CD4-positive, alpha-beta T cell treated with Interleukin-1 beta for 1 hour (primary cell): ENCODE measurements at places on chromosomes 1 and 21.

GRCh38 chr1:11245248-11245647, 17.1 kb downstream of the MTOR start:
- DNase-seq: no peak

DNA sequence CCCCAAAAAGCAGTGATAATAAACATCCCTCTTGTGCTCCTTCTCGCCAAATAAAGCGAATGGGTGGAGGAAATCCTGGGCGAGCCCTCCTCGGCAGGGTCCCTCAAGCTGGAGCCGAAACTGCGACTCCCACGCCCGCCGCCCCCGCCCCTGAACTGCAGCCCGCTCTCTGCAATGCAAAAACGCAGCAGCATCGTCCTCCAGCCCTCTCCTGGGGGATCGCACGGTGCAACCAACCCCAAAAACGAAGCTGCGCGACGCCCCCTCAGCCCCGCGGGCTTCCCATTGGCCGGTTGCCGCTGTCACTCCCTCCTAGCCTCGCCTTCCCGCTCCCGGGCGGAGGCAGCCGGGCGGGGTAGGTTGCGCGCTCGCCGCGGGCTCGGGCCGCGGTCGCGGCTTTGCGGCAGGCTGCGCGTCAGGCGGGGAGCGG, at the start of gene TMCC2:
TSS of gene TMCC2 (plus strand) at position 363 of the 430 bp plus-strand sequence. CDS start 619 bp downstream, outside the sequence.
- DNase-seq: peak; percentile 82

DNA sequence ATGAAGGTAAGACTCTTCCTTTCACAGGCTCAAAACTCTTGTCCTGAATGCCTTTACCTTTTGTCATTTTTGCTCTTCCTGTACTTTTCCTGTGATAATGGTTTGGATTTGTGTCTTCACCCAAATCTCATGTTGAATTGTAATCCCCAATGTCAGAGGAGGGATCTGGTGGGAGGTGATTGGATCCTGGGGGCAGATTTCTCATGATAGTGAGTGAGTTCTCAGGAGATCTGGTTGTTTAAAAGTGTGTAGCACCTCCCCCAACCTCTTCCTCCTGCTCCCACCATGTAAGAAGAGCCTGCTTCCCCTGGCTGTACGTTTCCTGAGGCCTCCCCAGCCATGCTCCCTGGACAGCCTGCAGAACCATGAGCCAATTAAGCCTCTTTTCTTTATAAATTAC, 75.5 kb downstream of the DDX20 start:
- no peak for DNase-seq

GRCh38 chr1:178092878-178093493, 918 bp upstream of the RASAL2 start:
- no peak for DNase-seq

- DNase-seq: no peak
Measured at GRCh38 chr1:117147856-117148588, 26.5 kb upstream of the TRIM45 start.

GRCh38 chr1:147902253-147902845, at the start of gene GJA8:
GJA8 (plus strand) TSS chr1:147902795; CDS start chr1:147907956, 5,161 bp downstream.
- no peak for DNase-seq

- no peak for DNase-seq
Measured at GRCh38 chr1:202304375-202304774, 37.4 kb downstream of the UBE2T start.

GRCh38 chr1:182626527-182626926, 22.3 kb upstream of the RGS16 start:
- DNase-seq: no peak

DNA sequence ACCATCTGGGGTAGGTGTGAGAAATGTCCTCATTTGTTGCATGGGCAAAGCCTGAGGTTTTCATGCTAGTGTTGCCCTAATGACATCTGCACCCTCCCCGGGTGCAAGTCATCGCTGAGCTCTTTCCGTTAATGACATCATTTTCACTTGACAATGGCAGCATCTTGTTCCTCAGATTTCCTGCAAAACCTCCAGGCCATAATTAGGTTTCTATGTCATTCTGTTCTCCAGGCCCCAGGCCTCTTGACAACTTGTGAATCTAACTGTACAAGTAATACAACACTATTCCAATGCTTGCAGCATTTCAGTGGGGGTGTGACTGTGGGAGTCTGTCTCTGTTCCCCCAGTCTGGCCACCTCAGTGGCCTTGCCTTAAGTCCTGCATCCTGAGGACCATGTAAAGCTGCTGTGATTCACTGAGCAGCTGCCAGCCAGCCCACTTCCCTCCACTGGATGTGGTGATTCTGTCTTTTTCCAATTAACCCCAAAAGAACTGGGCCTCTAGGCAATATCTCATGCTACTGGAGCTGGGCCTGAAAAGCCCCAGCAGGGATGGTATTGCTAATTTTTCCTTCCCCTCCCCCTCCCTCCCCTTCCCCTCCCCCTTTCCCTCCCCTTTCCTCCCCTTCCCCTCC, 22.8 kb downstream of the RAB7B start:
- no peak for DNase-seq

- no peak for DNase-seq
Measured at GRCh38 chr1:57336793-57337192, 87.1 kb downstream of the DAB1 start.

DNA sequence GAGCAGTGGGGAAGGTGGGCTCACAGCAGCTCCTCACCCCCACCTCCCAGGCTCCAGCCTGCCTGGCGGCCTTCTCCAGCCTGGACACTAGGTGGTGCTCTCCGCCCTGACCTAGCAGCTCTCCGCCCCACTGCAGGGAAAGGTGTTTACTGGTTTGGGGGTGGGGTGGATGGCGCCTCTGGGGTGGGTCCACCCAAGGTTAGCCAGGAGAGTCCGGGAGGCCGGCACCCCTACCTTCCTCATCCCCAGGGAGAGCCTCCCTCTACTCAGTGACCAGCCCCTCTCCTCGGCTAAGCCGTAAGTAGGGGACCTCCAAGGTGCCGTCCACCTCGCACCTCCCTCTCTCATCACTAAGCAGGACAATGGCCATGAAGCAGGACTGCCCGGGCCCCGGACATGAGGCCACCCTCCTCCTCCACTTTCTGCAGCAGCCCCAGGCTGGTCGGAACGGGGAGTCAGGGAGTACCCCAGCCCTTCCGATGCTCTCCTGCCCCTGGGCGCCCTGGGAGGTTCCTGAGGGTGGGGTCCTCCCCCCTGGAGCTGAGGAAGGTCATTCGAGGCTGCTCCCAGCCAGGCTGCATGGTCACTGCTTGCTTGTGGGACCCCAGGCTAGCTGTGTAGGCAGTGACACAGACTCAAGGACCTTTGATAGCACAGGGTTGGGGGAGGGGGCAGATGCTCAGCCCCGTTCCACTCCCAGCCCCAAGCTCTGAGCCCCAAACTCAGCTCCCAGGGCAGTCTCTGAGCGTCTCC, 101.4 kb upstream of the VAMP3 start:
- DNase-seq: peak; percentile 45

DNA sequence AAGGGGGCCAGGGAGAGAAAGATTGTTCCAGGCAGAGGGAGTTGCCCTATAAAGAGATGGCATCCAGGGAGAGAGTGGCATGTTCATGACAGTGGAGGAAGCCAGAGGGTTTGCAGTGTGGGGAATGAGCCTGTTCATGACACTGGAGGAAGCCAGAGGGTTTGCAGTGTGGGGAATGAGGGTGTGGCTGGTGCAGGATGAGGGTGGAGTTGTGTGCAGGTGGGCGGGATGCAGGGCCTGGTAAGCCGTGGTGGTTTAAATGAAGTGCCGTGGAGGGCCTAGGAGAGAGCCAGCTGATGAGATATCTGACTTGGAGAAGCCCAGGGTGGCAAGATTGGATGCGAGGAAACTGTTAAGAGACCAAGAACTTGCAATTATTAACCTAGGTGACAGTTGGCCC, 131.8 kb downstream of the CAMTA1 start:
- no peak for DNase-seq

DNA sequence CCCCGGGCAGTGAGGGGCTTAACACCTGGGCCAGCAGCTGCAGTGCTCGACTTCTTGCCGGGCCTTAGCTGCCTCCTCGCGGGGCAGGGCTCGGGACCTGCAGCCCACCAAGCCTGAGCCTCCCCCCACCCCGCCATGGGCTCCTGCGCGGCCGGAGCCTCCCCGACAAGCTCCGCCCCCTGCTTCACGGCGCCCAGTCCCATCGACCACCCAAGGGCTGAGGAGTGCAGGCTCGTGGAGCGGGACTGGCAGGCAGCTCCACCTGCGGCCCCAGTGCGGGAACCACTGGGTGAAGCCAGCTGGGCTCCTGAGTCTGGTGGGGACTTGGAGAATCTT, 67.8 kb upstream of the NR5A2 start:
- DNase-seq: no peak

GRCh38 chr1:109733236-109733870, 7.5 kb downstream of the GSTM3 start:
- DNase-seq: no peak

DNA sequence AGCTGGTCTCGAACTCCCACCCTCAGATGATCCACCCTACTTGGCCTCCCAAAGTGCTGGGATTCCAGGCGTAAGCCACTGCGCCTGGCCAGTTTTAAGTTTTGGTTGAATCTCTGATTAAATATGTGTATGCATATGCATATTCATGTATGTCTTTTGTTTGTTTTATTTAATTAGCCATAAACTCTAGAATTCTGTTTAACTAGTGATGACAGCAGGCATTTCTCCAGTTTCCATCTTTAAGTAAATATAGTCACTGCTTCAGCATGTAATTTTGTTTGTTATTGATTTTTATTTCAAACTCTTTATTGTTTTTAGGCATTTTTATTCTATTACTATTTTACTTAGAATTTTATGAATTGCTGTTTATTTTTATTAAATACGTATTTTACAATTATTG, 58.0 kb downstream of the NUF2 start:
- no peak for DNase-seq

- no peak for DNase-seq
Measured at GRCh38 chr1:78831731-78832360, 174.7 kb downstream of the ADGRL4 start.

- DNase-seq: no peak
Measured at GRCh38 chr1:43587594-43587993, 56.9 kb downstream of the PTPRF start.

- DNase-seq: no peak
Measured at GRCh38 chr1:2270260-2271100, 42.4 kb downstream of the SKI start.

DNA sequence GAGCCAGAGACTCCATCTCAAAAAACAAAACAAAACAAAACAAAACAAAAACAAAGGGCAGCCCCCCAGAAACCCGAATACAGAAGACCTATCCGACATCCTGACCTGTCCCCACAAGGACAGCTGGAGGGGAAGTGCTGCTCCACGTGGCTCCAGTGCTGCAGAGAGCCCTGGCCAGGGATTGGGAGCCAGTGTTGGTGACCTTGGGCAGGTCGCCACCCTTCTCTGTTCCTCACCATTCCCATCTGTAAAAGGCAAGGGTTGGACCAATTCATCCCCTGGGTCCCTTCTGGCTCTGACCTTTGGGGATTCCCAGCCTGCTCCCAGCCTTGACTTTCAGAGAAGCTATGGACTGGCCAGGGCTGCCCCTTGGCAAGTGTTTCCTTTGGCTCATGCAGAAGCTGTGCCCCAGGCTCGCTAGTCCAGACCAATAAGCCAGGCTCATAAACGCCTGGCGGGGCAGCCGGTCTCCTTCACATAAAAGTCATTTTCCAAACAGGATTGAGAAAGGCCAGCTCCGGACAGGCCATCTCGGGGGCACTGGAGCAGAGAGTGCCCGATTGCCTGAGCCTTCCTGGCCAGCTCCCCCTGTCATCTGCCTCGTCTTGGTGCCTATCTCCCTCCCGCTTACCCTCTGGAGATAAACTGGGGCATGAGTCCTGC, 20.0 kb upstream of the PADI1 start:
- DNase-seq: no peak

DNA sequence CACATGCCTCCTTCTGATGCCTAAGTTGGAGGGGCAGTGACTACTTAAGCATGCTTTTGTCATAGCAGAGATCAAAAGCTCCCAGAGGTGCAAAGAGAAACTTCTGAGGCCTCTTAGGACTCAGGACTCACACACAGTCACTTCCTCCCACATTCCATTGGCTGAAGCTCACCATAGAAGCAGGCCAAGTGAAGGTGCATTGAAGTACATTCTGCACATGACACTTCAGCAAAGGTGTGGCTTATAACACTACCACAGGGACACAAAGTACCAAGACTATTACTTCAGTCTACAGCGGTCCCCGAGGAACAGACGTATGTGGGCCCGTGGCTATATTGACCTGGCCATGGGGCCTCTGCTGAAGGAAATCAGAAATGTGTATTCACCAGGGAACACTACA, 2.5 kb upstream of the POGK start:
- DNase-seq: no peak

DNA sequence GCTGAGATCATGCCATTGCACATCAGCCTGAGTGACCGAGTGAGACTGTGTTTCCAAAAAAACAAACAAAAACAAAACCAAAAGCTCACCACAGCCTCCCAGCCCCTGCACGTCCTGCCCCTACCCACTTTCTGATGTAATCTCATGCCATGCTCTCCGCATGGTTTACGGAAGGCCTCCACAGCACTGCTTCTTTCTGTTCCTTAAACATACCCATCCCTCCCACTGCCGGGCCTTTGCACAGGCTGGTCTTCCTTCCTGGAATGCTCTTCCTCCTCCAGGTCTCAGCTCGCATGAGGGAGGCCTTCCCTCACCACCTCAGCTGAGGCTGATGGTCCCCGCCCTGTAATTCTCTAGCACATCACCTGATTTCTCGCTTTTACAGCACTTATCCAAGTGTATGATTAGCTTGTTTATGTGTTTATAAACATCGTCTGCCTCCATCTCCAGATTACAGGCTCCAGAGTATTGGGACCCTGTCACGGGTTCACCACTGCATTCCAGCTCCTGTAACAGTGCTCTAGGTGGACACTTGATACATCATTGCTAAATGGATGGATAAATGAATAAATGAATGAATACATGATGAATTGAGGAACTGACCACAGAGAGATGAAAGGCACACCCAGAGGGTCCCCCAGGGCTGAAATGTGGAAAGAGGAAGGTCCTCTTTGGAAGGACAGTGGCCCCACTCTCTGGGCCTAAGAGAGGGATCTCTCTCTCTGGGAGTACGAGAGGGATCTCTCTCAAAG, 22.1 kb downstream of the TCEA3 start:
- DNase-seq: peak; percentile 26

- no peak for DNase-seq
Measured at GRCh38 chr1:26530410-26530894, 891 bp downstream of the RPS6KA1 start.

DNA sequence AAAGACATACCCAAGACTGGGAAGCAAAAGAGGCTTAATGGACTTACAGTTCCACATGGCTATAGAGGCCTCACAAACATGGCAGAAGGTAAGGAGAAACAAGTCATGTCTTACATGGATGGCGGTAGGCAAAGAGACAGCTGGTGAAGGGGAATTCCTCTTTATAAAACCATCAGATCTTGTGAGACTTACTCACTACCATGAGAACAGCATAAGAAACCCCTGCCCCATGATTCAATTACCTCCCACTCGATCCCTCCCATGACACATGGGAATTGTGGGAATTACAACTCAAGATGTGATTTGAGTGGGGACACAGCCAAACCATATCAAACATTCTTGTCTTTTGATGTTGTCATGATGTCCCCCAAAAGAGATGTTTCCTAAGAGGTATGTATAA, 103.3 kb downstream of the DUSP10 start:
- no peak for DNase-seq
